ENCODE measurements at places on chromosomes 7 and 10. TPM values are rescaled to one million over a fixed set of nuclear protein-coding genes. Genes with fewer than 3 reads are reported as not detected.

- DNase-seq = no peak
These were observed 115.6 kb upstream of the TNS3 start for GRCh38 chr7:47697543-47697942.

DNA sequence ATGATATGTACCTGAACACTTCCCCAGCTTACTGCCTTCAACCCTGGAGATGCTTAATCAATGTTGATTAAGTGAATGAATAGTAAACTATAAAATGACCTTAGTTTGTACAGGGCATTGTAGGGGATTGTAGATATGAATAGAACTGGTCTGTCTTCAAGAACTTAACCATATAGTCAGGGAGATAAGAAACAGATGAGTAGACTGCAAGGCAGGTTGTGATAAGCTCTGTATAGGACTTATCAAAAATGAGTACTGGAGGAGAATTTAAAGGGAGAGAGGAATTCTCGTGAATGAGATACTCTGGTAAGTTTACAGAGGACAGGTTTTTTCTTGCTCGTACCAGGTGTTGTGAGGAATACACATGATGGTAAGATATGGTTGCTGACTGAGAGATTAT, 27.6 kb downstream of the SGPL1 start:
- no peak for DNase-seq

Gene GRM3
- not detected for total RNA-seq

Gene RARRES2
- 102 TPM for total RNA-seq

DNA sequence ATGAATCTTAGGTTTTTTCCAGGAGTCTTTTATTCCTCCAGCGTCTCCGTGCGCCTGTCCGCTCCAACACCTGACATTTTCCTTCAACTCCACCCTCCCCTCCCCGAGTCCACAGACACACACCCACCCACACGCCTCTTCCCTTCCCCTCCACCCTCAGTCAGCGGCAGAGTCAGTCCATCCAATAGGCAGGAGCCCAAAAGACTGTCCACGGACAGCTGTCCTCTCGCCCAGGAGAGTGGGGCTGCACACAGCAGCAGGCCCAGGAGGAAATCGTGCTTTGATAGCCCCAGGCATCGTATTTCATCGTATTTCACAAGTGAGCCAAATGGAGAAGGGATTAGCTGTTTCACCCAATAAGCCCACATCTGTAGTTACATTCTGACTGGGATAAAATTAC, 285.1 kb downstream of the ZEB1 start:
- DNase-seq = no peak

DNA sequence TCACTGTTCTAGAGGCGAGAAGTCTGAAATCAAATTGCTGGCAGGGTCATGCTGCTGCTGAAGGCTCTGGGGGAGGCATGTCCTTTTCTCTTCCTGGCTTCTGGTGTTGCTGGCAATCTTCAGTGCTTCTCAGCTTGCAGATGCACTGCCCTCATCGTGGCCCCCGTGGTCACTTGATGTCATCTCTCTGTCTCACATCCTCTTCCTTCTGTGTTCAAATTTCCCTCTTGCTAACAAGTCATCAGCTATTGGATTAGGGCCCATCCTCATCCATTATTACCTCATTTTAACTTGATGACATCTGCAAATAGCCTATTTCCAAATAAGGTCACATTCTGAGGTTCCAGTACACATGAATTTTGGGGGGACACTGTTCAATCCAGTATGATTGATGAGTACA, 36.6 kb upstream of the SRGN start:
- DNase-seq = no peak

Gene PRPS1L1
- not detected for total RNA-seq

- DNase-seq = no peak
These were observed 143.9 kb downstream of the PFKFB3 start for GRCh38 chr10:6346631-6347030.

- DNase-seq = no peak
These were observed 62.8 kb downstream of the MTPN start for GRCh38 chr7:135914346-135914745.

GRCh38 chr10:990808-991207, 2.6 kb downstream of the GTPBP4 start:
- DNase-seq = no peak

DNA sequence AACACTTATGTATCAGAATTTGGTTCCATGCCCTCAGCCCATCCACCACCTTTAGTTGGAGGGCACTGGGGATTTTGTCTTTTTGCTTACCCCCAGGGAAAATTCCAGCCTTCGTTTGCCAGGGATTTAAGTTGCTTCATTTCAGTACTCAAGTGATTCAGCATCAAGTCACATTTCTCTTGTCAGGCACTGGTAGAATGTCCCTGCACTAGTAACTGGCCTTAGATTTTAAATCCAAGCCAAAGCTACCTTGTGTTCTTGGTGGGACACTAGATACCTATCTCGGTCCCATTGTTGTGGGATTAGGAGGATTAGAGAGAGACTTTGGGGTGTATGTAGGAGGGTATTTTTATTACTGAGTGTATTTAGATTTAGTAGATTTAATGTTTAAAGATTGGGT, 613.1 kb downstream of the SUGCT start:
- DNase-seq = no peak

- no peak for DNase-seq
These were observed 172.6 kb upstream of the CACNA2D1 start for GRCh38 chr7:82616059-82616728.

DNA sequence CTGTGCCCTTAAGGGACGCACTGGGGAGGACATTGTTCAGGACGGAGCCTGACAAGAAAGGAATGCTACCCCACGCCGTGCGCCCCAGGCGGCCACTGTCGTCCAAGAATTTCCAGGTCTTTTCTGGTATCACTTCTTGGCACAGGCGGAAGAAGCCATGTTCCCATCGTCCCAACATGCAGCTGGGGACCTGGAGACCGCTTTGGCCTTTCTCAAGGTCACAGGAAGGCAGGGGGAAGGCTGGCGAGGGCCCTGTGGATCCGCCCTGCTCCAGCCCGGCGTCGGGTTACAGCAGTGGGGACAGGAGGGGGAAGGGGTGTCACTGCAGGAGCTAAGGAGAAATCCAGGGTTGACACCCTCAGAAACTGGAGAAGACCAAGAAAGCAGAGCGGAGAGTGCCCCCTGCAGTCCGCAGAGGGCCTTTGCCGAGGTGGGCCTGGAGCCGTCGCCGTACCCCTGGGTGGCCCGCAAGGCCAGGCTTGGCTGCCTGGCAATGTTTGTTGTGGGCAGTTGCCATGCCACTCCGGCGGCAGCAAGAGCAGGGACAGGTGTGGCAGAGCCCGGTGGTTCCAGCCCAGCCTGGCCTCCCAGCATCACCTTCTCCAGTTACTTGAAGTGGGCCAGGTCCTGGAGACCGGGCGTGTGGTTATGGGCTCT, 104.1 kb downstream of the LHPP start:
- DNase-seq = no peak

GRCh38 chr7:84790882-84791281, 396.0 kb downstream of the SEMA3D start:
- DNase-seq = no peak

DNA sequence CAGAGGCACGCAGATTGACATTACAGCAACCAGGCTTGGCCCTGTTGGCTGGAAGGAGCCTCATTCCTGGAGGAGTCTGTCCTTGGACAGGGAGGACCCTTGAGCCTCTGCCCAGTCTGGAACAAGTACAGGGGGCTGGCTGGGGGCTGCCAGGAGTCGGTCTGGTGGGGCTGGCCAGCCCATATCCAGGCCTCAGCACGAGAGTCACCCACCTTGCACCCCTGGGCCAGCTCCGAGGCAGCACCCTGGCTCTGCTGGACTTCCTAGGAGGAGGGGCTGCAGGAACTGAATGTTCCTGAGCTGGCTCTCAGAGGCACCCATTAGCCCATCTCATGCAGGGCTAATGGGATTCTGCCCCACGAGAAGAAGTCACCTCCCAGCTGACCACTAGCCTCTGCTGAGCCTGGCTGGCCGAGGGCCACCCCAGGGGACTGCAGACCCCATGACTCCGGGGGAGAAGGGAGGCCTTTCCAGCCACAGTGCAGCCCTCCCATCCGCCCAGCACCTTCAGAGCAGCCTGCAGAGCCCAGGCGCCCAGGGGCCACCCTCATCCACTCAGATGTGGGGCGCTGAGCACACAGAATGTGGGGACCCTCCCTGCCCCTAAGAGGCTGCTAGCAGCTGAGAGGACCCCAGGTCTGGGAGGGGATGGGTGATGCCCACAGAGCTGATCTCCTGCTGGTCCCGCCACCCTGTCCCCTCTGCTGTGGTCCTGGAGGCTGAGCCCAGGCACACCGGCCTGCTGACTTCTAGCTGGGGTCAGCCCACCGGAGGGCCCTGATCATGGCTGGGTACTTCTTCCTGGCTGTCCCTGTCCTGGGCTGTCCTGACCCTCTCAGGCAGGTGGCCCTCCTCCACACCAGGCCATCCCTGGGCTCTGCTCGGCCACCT, 14.8 kb upstream of the INPP5A start:
- peak; percentile 1 for DNase-seq

DNA sequence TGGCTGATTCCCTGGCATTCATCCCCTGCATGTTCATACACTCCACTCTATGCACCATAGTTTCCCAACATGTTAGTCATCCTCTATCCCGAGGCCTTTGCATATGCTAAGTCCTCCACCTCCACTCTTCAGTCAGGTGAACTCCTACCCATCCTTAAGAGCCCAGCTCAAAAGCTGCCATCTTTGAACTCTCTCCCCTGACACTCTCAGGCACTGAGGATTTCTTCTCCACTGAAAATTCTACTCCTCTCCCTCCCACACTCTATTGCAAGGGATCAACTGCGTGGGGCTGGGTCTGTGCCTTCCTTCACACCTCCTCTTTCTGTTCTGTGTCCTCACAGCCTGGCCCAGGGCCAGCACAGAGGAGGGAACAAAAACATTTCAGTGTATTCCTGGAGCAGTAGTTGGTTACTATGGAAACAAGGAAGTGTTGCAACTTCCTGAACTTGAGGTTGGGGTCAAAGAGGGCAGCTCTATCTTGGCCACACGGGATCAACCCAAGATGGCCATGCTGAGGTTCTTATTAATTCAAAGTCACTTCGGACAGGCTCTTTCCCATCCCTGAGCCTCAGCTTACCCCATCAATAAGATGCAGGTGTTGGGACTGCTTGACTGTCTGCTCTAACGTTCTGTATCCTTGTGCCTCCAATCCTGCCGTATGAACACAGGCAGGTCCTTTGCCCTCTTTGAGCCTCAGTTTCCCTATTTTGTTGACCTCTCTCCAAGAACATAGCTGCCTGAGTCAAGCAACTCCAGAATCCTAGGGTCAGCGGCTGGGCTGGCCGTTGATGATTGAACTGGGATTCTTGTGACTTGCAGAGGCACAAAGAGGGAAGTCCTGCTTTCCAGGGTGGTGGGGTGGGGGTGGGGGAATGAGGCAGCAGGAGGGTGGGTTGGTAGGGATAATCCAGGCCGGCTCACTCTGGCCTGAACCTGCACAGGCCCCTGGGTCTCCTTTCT, 15.5 kb downstream of the ZMIZ1 start:
- peak; percentile 91 for DNase-seq

GRCh38 chr10:3777981-3778691, 6.9 kb downstream of the KLF6 start:
- DNase-seq = no peak

GRCh38 chr7:94540428-94540827, 30.8 kb downstream of the CASD1 start:
- DNase-seq = no peak

DNA sequence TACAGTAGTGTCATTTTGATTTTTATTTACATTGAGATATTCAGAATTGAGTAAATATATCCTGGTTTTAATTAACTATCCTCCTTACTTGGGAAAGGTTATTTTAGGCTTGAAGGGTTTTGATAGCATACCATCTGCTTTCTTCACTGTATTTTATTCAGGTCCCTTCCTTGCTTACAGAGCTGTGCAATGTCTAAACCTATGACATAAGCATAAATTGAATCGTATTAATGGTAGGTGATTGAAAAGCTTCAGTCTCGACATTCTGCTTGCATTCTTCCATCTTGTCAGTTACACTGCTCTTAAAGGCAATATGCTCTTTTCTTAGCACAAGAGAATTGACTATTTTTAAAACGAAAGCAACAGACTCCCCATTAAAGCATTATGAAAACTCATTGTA, 102.5 kb downstream of the ARID5B start:
- DNase-seq = no peak

DNA sequence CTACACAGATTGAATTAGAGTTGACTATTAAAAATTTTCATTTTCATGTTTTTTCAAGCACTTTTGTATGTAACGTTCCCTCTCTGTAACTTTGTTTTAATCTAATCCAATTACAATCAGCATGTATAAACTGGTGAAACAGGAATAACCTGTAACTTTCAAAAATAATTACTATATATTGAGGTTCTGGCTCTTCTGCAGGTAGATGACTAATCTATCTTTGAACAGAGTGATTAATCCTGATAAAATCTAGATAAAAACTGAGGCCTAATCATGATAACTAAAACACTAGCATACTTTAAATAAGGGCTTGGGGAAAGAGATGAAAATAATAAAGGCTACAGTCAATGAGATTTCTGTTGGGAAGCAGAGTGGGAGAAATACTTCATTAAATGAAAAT, 101.6 kb upstream of the KCND2 start:
- DNase-seq = no peak

Gene CPA2
- not detected for total RNA-seq

DNA sequence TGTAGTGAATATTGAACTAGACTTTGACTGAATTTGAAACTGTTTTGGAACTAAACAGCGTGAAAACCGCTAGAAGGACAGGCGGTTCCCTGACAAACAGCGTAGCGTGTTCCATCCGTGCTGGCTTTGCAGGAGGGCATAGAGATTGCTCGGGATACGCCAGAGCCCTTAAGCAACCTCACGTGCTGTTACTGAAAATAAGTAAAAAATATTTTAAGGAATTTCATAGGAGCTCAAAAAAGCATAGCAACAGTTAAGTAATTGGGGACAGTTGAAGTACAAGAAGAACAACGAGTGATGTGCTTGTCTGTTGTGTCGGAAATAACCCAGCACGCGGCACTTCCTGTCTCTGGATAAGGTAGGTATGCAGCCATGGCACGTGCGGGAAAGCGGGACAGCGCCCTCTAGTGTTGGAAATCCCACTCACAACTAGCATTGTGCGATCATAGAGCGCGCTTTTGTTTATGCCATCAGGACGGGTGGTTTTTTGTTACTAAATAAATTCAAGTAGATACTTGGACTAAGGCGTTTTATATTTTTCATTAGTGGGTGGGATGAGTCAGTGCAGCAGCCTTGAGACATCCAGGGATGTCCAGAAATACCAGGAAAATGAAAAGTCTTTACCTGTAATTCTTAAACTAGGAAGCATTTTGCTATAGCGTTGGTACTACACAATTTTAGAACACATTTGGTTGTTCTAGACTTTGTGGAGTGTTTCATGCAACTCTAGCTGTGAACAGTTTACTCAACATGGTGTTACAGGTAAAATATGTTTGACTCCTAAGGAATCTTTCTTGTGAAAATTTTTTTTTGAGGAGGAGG, 50.4 kb downstream of the DNAJB6 start:
- DNase-seq = peak; percentile 75

- no peak for DNase-seq
These were observed 97.6 kb downstream of the AASS start for GRCh38 chr7:122046402-122046801.

GRCh38 chr10:58661336-58661735, 148.7 kb downstream of the BICC1 start:
- no peak for DNase-seq

- DNase-seq = peak; percentile 90
These were observed 65.5 kb downstream of the CUX1 start for GRCh38 chr7:101882595-101883564.

GRCh38 chr10:84243759-84244158, 1.1 kb upstream of the RGR start:
- no peak for DNase-seq

- no peak for DNase-seq
These were observed 94.1 kb downstream of the SH3PXD2A start for GRCh38 chr10:103761075-103761920.
